Neural progenitor cell (in vitro differentiated cells): ENCODE measurements at places on chromosomes 6 and 20. TPM values are rescaled to one million over a fixed set of nuclear protein-coding genes. Genes with fewer than 3 reads are reported as not detected.

DNA sequence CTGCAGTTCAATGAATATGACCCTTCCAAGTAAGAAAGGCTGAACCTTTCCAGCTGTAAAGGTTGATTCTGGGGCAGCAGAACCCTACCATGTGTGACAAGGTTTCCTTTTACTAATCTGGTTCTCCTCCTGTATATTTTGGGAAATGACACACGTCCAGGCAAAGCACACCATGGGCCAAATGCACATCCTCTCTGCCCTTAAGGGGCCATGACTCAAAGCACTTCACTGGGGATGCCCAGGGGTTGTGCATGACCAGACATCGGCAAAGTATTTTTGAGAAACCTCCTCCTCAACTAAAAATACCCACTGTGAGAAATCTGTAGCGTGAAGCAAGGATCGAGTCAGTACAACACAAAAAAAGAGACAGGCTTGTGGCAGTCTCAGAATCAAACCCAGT is 174.7 kb downstream of the BACH2 start:
- no peak for DNase-seq

GRCh38 chr20:10539818-10540553 is 104.9 kb downstream of the SLX4IP start:
- no peak for DNase-seq

DNA sequence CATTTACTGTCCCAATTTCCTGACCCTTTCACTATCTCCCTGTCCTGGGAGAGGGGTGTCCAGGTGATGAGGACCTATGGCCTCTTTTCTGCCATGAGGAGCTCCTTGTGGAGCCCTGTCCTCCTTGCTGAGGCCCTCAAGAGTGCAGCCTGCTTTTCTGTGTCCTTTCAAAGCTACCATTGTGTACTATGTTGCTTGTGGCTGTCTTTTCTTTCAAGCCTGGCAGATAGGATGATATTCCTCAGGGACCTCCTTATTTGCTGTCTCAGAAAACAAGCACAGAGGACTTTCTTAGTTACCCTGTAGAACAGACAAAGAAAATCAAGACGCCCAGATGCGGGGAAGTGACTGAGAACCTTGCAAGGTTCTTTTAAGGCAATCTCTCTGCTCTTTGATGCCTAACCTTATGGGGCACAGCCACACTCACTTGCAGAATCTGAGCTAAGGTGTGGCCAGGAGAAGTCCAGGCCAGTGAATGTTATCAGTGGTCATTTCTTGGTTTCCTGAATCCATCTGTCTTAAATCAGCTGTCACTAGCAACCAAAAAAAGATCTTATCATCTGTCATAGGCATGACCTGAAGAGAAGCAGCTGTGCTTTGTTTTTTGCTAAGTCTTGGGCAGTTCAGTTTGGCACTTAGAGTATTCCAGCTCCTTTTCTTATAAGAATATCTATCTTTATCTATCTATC is 17.2 kb downstream of the CARMIL1 start:
- no peak for DNase-seq

- no peak for DNase-seq
Observed at GRCh38 chr20:14407336-14407735, 69.9 kb upstream of the FLRT3 start.

- no peak for DNase-seq
Observed at GRCh38 chr20:3010985-3011723, 32.3 kb upstream of the GNRH2 start.

DNA sequence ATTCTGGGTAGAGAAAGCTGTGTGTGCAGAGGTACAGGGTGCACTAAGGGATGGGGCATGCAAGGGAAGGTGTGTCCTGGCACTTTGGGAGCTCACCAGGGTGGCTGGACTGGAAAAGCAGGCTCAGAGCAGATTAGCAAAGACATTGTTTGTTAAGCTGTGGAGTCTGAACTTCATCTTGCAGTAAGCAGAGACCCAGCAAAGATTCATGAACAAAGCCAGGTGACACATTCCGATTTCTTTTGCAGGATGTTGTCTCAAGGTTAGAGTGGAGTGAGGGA is 28.8 kb downstream of the DUSP22 start:
- no peak for DNase-seq

DNA sequence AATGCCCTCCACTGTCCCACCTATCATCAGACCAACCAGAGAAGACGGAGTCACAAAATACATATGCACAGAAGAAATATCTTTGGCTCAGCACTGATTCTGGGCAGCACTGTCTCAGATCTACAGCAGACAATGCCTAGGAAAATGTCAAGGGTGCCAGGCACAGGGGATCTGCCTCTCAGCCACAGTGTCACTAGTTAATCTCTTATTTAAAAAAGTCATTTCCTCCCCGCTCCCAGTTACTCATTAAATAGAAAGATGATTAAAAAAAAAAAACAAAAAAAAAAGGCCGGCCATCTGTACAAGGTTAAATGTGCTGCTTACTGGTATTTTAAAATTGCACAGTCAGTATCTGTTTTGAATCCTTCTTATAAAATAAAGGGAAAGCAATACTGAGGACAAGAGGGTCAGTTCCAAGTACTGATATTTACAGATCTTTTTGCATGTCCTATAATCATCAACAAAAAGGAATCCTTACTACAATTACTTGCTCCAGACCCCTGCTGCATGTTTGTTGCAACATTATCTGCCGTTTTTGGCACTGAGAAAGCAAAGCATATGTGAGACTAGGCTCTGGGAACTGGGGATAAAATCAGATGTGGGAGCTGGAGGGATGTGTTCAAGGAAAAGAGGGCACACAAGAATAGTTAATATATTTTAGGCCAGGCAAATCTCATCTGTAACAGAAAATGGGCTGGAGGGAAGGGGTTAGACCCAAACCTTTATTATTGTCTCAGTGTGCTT is 299.3 kb downstream of the KIF16B start:
- no peak for DNase-seq

DNA sequence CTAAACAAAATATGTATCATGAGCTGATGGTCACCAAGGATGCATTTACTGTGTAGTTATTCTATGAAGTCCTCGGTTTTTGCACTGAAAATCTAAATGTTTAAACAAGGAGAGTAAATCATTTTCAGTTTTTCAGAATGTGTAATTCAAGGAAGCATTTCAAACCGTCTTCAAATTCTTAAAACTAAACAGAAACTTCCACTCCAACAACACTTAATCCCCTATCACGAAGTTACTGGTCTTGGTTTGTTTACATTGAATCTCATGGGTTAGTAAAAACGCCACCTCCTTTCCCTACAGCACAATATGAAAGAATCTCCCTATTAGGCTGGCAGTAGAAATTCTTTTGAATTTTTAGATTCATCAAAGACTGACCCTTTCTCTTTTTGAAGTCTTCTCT is 192.9 kb downstream of the AIG1 start:
- DNase-seq, result no peak

DNA sequence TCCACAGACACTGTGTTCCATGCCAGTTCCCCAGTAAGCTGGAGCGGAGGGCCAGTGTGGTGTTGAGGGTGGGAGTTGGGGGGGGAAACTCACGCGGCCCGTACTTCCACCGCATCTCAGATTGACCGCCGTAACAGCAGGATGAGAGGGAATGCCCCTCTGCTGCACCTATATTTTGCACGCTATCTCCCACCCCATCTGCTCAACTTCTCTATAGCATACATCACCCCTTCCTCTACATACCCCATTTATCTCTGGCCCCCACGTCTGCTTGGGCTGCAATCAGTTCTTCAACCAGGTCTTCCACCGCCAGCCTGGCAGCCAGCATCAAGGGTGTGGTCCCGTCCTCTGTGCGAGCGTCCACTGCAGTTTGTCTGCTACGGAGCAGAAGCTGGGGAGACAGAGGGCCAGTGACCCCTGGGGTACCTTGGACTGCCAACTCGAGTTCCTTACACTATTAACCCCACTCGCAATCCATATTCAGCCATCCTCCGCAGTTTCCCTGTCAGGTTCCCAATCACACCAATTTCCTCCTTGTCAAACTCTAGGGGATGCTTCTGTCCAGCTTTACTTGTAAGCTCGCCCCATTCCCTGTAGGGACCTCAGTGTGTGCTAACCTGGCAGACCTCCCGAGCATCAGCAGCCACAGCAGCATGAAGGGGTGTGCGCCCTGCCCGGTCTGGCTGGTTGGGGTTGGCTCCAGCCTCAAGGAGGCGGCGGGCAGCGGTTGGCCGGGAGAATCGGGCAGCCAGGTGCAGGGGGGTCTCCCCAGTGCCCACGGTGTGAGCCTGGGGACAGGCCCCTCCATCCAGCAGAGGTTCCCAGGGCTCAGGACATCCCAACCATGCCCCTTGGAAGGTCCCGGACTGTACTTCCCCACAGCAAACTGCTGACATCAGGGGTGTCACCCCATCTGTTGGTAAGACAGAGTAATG is 4.5 kb upstream of the GPSM3 start:
- peak; percentile 29 for DNase-seq

GRCh38 chr6:25925876-25926275 is 4.6 kb downstream of the SLC17A2 start:
- no peak for DNase-seq

DNA sequence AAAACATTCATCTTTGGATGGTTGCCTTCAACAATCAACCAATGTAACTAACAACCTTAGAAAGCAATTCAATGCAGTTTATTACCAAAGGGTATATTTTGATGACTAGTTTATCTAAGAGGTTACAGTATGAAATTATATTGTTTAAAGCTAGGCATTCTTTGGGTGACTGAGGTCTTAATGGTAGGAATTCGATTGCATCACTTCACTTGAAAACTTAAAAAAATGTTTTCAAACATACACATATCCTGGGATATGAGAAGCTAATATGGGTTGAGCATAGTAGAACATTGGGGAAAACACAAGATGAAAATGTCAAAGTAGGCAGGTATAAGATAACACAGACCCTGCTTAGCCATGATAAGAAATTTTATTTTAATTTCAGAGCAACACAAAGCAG is 144.6 kb upstream of the BMP5 start:
- DNase-seq, result no peak

DNA sequence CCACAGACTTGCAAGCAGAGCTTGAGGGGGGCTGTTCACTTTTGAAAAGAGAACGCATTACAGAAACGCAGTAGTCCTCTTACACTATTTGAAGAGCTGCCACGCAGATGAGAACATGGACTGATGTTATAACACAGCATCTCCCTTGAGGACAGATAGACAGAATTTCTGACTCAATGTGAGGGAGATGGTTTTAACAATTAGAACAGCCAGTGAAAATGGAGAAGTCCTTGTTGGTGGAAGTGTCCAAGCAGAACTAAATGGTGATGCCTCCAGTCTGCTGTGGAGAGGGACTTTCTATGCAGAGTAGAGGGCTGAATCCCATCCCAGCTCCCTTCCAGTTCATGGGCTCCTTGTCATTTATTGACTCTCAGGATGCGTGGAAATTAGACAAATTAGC is 100.0 kb downstream of the RREB1 start:
- no peak for DNase-seq

GRCh38 chr20:3654326-3655130 is 8.7 kb downstream of the GFRA4 start:
- no peak for DNase-seq

DNA sequence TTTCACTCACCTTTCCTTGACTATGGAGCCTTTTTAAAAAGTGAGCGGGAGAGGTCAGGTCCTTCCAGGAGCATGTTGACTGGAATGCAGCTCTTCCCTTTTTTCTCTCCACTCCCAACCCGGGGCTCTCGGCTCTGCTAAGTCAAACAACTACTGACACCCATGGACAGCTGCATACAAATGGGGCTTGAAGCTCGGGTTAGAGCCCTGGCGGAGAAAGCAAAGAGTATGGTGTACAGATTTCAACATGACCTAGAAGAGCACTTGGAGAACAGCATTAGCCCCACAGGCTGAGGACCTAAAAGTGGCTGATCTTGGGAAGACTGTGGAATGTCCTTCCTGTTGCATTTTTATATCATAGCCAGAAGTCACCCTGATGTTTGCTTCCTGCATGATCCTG is 162.0 kb upstream of the STMND1 start:
- no peak for DNase-seq

DNA sequence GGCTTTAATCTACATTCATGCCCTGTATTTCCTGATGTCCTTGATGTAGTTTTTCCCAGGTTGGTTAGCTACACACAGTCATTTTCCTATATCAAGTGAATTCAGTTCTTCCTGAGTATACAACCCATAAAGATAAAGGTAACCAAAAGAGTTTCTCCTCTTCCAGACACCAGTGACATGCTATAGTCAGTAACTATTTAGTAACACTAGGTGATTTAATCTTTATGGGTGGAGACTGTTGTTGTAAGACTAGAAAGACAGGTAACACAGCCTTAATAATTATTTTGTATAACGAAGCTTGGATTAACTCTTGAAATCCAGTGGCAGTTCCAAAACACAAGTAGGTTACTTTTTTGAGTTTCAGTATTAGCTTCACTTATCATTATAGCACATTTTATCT is 17.6 kb downstream of the MCUR1 start:
- DNase-seq, result no peak

GRCh38 chr20:44601236-44601671 is 18.9 kb downstream of the PKIG start:
- no peak for DNase-seq

The RBPJL gene
- total RNA-seq, result not detected in 2 replicates

The PACSIN1 gene
- 0.41 and 1.8 TPM in 2 replicates for total RNA-seq

The BAK1 gene
- total RNA-seq, result 13.9 and 40.0 TPM in 2 replicates

The IPCEF1 gene
- total RNA-seq, result 0.13 and 0.25 TPM in 2 replicates

The TPD52L1 gene
- total RNA-seq, result 2.7 and 9.5 TPM in 2 replicates

The SNAI1 gene
- total RNA-seq, result 1.1 and 4.0 TPM in 2 replicates

The FYN gene
- total RNA-seq, result 149 and 167 TPM in 2 replicates

The TREML1 gene
- total RNA-seq, result not detected in 2 replicates

The KHDRBS2 gene
- 14.0 and 17.7 TPM in 2 replicates for total RNA-seq
